Tibial nerve (tissue), 4 donors: ENCODE measurements at places on chromosomes 16 and 17.

DNA sequence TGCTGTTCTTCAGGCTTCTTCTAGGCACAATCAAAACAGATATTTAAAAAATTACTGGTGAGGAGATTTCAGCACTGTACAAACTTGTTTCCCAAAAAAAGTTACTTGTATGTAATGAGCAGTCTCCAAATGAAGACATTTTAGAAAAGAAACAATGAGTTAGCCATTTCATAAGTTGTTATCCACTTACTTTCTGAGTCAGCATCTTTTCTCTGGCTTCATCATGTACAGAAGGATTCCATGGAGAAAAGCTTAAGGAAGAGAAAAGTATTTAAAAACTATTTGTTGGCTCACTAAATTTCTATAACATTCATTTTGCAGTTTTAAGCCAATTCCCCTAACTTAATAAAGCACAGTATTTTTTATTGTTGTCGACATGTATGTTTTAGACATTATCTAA is 10.5 kb downstream of the AKTIP start:
- DNase-seq, result no peak

DNA sequence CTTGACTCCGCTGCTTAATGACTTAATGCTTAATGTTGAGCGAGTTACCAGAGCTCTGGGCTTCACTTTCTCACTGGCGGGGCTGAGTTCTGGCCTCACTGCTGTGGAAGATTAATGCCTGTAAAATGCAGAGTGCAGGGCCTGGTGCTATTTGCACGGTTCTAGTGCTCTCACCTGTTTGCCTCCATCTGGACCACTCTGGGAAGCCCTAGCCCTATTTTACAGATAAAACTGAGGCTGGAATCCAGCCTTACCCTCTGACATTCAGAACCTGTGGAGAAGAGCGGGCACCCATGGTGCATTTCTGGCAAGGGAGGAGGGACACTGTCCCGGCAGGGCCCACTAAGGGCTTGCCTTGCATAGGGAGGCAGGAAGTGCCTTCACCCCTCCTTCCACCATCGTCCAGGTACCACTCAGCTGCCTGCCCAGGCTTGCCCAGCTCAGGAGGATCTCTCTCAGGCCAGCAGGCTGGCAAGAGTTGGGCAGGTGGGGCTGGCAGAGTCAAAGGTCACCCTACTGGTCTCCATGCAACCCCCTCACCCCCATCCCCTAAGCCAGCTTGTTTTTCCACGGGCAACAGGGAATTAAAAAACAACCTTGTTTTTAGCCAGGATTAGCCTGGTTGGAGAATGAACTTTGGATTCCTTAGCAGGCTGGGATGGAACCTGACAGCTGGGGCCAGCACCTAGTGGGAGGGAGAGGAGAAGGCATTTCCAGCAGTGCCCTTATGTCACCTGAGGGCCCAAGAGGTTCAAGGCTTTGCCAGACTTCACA is 4.1 kb upstream of the UBALD1 start:
- DNase-seq, result no peak

- no peak for DNase-seq
These were observed 6.7 kb upstream of the MT4 start for GRCh38 chr16:56558024-56558747.

GRCh38 chr16:75458029-75458428 is 6.5 kb downstream of the TMEM170A start:
- no peak for DNase-seq

DNA sequence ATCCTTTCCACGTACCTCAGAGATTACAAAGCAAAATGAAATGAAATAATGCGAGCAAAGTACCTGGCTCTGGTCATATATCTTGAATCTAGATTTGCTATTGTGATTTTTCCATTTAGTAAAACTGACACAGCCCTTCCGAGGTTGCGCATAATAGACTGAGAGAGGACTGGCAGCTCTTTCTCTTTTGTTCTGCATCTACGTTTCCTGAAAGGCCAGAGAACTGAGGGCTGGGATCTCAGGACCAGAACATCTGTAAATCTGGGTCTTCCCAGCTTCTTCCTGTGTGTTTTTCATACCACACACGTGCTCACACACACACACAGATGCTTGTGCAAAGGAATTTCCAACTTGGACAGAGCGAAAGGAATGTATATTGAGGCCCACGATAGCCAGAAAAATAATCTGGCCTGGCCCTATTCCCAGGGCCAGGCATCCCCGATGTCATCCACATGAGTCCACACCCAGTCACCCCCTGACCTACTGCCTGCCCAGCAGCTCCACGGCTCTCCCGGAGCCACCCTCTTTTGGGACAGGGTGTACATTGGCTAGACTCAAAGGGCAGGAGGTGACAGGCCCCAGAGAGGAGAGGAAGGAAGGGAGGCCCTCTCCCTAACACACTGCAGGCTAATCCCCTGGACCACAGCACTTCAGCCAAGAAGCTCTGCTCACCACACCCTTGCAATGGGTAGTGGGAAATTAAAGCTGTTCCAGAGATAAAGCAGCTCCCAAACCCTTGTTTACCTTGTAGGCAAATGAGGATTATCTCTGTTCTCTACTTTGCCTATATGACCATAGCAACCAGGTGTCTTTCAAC is 41.8 kb downstream of the NOL11 start:
- DNase-seq, result no peak

DNA sequence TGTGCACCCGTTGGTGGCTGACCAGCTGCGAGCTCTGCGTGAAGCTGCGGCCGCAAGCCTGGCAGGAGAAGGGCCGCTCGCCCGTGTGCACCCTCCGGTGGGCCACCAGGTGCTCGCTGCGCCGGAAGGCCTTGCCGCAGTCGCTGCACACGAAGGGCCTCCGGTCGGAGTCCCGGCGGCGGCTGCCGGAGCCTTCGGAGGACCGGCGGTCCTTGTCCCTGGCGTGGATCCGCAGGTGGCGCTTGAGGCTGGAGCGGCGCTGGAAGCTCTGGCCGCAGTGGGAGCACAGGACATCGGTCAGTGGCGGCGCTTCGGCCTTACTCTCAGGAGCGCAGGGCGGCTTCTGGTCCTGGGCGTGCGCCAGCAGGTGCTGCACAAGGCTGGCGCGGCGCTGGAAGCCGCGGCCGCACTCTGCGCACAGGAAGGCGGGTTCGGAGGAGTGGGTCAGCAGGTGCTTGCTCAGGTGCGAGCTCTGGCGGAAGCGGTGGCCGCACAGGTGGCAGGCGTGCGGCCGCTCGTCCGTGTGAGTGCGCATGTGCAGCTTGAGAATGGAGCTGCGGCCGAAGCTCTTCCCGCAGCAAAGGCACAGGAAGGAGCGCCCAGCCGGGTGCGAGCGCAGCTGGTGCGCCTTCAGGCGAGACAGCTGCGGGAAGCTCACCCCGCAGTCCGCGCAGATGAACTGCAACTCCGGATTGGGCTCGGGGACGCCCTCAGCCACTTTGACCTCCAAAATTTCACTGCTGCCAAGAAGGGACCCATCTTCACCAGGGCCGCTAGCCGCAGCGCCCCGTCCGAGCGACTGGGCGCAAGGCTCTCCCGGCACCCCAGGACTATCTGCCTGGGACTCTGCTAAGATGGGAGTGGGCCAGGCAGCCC is 9.1 kb downstream of the ZSCAN10 start:
- no peak for DNase-seq

DNA sequence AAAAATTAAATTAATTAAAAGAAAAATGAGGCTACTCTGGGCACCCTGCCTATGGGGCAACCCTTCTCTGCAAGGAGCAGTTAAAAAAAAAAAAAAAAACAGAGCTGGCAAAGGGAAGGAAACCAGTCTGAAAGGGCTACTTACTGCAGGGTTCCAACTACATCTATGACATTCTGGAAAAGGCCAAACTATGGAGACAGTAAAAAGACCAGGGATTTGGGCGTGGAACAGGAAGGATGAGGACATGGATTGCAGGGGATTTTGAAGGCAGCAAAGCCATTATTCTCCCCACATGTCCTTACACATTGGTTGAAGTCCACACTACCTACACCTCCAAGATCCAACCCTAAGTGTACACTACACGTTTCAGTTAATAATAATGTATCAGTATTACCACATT is 4.6 kb downstream of the RPH3AL start:
- DNase-seq, result no peak

GRCh38 chr16:24845726-24846547 is at the start of gene SLC5A11:
SLC5A11 (plus strand) TSS chr16:24845963; CDS start chr16:24858644, 12,681 bp downstream.
- DNase-seq, result no peak

DNA sequence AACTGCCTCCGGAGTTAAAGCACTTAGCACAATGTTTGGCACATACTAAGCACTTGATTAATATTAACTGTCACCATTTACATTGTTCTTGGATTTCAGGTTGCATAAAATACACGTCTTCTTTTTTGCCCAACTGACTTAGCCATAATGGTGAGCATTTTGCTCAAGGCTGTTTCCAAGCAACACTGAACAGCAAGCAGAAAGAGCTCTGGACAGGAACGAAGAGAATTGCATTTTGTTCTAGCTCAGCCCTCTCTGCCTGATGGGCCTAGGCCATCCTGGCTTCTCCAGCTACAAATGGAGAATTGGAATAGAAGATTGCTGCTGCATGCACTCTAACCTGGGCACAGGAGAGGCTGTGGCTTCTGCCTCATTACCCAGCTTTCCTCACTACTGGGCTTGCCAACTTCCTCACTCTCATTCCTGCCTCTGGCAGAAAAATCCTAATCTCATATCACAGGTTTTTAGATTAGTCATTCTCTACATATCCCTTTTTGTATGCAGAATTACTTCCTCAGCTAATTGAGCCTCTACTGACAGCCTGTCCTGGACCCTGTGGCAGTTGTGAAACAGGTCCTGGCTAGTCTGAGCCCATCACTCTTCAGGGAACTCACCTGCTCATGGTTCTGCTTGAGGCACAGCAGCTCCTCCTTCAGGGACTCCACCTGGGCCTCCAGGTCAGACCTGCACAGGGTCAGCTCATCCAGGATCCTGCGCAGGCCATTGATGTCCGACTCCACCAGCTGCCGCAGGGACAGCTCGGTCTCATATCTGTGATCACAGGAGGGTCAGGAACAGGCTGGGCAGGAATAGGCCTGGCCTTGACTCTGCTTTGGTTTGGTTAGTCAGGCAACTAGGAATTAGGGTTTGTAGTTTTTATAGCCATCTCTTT is 2.5 kb downstream of the KRT33A start:
- no peak for DNase-seq

- no peak for DNase-seq
These were observed 6.9 kb downstream of the TEPSIN start for GRCh38 chr17:81231766-81232581.

- DNase-seq, result no peak
These were observed 3.9 kb upstream of the SPATA20 start for GRCh38 chr17:50542795-50543774.

GRCh38 chr16:50059669-50060068 is 6.1 kb upstream of the HEATR3 start:
- no peak for DNase-seq

DNA sequence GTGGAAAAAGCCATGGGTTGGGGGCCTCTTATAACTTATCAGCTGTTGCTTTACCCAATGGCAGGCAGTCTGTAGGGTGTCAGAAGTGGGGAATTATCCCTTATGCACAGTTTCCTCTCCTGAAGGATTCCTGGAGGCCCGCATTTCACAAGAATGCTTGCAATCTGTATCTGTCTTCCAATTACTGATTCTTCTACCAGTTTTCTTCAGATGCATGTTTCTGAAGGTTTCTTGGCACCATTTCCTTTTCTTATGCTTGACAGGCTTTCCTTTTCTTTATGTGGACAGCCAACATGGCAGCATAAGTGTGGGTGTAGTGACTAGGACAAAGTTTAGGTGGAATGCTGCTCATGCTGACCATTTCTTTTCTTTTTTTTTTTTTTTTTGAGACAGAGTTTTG is 36.1 kb downstream of the MAP3K3 start:
- DNase-seq, result no peak

DNA sequence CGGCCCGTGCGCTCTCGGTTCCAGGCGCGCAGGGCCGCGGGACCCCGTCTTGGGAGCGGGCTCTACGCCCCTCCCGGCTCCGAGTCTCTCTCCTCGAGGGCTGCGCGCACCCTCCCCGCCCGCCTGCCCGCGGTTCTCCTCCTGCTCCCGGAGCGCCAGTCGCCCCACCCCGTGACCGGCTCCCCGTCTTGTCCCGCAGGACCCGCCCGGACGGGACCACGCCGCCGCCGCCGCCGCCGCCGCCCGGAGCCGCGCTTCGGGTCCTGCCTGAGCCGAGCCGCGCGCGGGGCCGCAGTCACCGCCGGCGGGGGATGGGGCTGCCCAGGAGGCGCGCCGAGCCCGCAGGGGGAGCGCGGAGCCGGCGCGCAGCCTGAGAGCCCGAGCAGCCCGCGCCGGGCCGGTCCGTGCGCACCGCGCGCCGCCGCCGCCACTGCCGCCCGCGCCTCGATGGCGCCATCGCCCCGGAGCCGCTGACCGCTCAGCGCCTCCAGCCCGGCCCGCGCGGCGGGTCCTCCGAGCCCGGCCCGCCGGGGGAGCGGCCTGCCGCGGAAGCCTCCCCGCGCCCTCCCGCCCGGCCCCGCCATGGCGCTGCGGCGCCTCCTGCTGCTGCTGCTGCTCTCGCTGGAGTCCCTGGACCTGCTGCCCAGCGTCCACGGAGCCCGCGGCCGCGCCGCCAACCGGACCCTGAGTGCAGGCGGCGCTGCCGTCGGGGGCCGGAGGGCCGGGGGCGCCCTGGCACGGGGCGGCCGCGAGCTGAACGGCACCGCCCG is at the start of gene SHISA6:
SHISA6 (plus strand) TSS at position 373 of the 770 bp plus-strand sequence.
- no peak for DNase-seq

GRCh38 chr17:5424909-5425308 is 4.9 kb downstream of the RPAIN start:
- no peak for DNase-seq

- DNase-seq, result no peak
These were observed 23.5 kb downstream of the CES1 start for GRCh38 chr16:55809386-55809785.

GRCh38 chr16:14669776-14670175 is 24.3 kb downstream of the PLA2G10 start:
- no peak for DNase-seq

- peak; percentile 51 for DNase-seq
These were observed 46.9 kb downstream of the IRX6 start for GRCh38 chr16:55370762-55371482.

DNA sequence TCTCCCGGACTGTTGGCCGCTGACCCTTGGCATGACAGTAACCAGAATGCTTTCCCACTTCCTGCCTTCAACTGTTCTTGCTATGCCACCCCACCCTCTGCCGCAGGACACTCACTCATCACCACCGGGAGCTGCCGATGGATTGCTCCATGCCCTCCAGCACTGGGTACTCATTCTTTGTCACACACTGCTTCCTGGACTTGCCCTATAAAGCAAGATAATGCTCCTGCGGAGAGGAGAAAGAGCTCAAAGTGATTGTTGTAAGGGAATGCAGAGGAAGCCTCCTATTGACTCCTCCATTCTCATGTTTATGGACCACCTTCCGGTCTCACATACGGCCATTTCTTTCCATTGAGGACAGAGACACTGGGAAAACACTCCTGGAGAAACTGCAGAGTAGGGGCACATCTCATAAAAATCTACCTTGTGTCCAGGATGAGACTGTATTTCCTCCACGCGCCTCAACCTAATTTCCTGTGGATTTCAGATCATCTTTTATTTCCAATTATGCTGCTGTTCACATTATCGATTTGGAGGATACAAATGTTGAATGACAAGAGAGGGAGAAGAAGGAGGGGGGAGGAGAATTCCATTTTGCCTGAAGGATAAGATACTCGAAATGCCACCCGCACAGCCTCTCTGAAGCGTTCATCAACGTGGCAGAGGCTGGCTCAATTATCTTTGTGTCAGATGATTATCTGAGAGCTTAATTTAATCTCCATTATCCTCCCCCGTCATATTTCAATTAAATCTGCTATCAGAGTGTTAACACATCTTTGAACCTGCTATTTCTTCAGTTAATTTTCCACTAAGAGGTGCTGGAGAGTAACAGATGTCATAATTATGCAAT is 486.1 kb upstream of the SALL1 start:
- DNase-seq, result no peak
